ENCODE measurements at places on chromosomes 5 and 9. TPM values are rescaled to one million over a fixed set of nuclear protein-coding genes. Genes with fewer than 3 reads are reported as not detected.
A peak's percentile ranks its signal among the peaks of the same experiment; 100 is the strongest.

GRCh38 chr9:120914953-120915352 lies 11.6 kb downstream of the TRAF1 start:
- H3K27ac ChIP-seq: no peak overlapping the region
- H3K4me3 ChIP-seq: no peak overlapping the region
- peaks cover 6% of the 10 kb centered on the region for H3K36me3 ChIP-seq
- DNase-seq: no peak
- H3K27me3 ChIP-seq: no peaks in the 10 kb centered on the region

GRCh38 chr9:37540634-37541033 lies 35.5 kb downstream of the FBXO10 start:
- no peak for DNase-seq
- H3K4me1 ChIP-seq: no peaks in the 10 kb centered on the region
- H3K36me3 ChIP-seq: peaks cover 39% of the 10 kb centered on the region
- no peaks in the 10 kb centered on the region for H3K27me3 ChIP-seq

DNA sequence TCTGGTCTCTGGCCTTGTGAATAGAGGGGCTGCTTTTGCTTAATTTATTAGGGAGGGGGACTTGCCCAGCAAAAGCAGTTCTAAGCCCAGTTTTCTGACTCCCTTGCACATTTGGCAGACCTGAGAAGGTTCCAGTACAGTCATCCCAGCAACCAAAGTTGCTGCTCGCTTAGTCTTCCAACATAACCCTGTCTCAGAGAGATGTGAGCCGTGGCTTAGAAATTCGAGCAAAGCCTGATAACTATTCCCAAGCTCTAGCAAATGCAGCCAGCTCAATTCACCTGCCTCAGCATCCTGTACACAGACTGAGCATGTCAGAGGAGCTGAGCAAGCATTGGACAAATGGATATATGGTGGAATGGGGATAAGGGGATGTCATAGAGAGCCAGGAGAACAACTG lies 401.9 kb downstream of the SPOCK1 start:
- H3K4me3 ChIP-seq: no peak overlapping the region
- H3K27ac ChIP-seq: no peak overlapping the region
- H3K36me3 ChIP-seq: no peaks in the 10 kb centered on the region
- DNase-seq: no peak

- DNase-seq: no peak
- H3K4me1 ChIP-seq: no peaks in the 10 kb centered on the region
- H3K27me3 ChIP-seq: no peaks in the 10 kb centered on the region
- H3K4me3 ChIP-seq: no peak overlapping the region
- H3K36me3 ChIP-seq: no peaks in the 10 kb centered on the region
Observed at GRCh38 chr5:169746147-169746694, 109.1 kb downstream of the DOCK2 start.

DNA sequence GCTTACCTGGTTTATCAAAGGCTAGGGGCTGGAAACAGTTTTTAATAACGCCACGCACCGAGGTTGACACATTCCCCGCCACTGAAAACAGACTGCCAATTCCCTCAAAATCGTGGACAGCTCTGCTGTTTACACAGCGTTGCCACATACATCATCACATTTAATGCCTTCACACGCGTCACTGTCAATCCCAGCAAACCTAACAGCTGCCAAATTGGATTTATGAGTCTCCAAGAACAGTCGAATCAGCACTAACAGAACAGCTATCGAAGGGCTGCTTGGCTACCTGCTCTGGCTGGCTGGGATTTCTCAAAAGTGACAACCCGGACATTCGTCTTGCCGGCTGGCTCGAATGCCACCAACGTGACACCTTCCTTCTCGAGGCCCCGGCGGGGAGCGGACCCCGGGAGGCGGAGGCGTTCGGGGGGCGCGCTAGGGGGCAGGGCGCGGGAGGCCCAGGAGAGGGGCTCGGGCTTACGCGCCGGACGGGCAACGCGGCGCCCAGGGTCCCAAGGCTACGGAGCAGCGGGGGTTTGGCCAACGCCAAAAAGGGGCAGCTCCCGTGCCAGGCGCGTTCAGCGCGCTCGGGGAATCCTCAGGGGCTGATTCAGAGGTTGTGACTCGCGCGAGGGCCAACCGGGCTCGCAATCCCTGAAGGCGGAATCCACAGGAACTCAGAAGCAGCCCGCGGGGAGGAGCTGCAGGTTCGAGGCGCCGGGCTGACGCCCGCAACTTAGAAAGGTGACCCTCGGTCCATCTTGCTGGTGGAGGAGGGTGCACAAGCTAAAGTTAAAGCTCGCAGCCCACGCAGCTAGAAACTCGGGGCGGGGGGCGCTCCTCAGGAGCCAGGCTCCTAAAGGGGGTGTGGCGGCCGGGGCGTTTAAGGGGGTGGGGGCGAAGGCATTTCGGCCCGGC lies 1.2 kb downstream of the CDC14B start:
- H3K4me1 ChIP-seq: peaks cover 3% of the 10 kb centered on the region
- peak; percentile 34 for DNase-seq
- peaks cover 3% of the 10 kb centered on the region for H3K27me3 ChIP-seq

- no peak overlapping the region for H3K27ac ChIP-seq
- peaks cover 5% of the 10 kb centered on the region for H3K36me3 ChIP-seq
- H3K4me3 ChIP-seq: peak overlapping the region; percentile 71
- H3K4me1 ChIP-seq: no peaks in the 10 kb centered on the region
Observed at GRCh38 chr5:8457187-8458037, 588.5 kb downstream of the MTRR start.

GRCh38 chr9:31824860-31825259 lies 559.6 kb upstream of the ACO1 start:
- H3K4me1 ChIP-seq: no peaks in the 10 kb centered on the region
- H3K27me3 ChIP-seq: no peaks in the 10 kb centered on the region
- no peak overlapping the region for H3K27ac ChIP-seq
- no peak overlapping the region for H3K4me3 ChIP-seq
- DNase-seq: no peak

DNA sequence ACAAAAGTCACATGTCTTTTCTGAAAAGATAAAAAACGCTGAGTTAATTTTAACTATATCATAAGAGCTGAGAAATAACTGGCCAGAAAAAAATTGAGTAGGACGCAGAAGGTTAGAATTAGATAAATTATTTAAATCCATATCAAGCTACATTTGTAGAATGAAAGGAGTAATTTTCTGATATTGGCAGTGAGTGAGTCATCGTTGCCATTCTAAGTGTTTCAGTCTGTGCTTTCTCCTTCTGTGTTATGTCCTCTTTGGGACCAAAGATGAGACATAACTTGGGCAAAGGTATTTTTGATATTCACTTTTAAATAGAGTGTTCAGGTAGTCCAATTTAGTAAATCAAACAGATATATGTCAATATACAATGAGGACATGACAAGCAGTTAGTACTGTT lies 34.4 kb upstream of the KCNN2 start:
- H3K27ac ChIP-seq: no peak overlapping the region
- no peaks in the 10 kb centered on the region for H3K36me3 ChIP-seq
- DNase-seq: no peak
- no peaks in the 10 kb centered on the region for H3K27me3 ChIP-seq

GRCh38 chr9:38346811-38347210 lies 45.7 kb upstream of the ALDH1B1 start:
- H3K4me3 ChIP-seq: no peak overlapping the region
- DNase-seq: peak; percentile 31
- no peaks in the 10 kb centered on the region for H3K36me3 ChIP-seq
- no peaks in the 10 kb centered on the region for H3K4me1 ChIP-seq
- no peaks in the 10 kb centered on the region for H3K27me3 ChIP-seq

DNA sequence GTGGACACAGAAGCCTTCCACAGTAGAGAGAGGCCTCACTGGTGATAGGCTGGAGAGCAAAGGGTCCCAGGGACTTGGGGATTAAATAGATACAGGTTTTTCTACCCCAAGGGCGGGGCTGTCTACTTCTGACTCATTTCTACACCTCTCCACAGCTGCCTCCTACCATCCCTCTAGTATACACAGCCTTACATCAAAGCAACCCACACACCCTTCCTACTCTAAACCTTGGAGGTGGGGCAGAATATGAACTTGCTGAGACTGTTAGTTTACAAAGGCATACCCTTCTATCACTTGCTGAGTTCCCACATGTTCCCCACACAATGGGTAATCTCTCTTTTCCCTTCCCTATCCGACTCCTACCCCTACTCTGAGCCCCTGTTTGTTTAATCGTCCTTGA lies 19.9 kb upstream of the PCA3 start:
- H3K4me1 ChIP-seq: no peaks in the 10 kb centered on the region
- no peak overlapping the region for H3K4me3 ChIP-seq
- DNase-seq: no peak
- no peaks in the 10 kb centered on the region for H3K36me3 ChIP-seq
- H3K27ac ChIP-seq: no peak overlapping the region

DNA sequence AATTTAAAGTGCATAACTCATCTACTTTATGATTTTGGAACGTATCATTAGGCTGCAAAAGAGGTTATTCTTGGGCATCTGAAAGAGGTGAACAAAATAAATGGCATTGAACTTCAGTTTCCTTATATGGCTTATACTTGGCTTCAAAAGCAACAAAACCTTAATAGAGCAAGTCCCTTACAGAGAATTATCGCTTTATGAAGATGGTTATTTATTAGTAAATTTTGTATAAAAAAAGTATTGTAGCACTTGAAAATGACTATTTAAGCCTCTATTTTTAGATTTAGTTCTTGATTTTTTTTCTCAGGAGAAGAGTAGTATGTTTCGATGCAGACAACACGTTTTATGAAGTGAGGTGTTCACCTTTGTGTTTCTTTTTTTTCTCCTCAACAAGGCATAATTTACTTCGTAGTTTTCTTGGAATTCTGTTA lies 2.0 kb downstream of the ERBIN start:
- H3K4me1 ChIP-seq: peaks cover 2% of the 10 kb centered on the region
- H3K27me3 ChIP-seq: peaks cover under 1% of the 10 kb centered on the region
- peak overlapping the region; percentile 92 for H3K4me3 ChIP-seq
- no peak overlapping the region for H3K27ac ChIP-seq
- peaks cover 6% of the 10 kb centered on the region for H3K36me3 ChIP-seq
- no peak for DNase-seq

DNA sequence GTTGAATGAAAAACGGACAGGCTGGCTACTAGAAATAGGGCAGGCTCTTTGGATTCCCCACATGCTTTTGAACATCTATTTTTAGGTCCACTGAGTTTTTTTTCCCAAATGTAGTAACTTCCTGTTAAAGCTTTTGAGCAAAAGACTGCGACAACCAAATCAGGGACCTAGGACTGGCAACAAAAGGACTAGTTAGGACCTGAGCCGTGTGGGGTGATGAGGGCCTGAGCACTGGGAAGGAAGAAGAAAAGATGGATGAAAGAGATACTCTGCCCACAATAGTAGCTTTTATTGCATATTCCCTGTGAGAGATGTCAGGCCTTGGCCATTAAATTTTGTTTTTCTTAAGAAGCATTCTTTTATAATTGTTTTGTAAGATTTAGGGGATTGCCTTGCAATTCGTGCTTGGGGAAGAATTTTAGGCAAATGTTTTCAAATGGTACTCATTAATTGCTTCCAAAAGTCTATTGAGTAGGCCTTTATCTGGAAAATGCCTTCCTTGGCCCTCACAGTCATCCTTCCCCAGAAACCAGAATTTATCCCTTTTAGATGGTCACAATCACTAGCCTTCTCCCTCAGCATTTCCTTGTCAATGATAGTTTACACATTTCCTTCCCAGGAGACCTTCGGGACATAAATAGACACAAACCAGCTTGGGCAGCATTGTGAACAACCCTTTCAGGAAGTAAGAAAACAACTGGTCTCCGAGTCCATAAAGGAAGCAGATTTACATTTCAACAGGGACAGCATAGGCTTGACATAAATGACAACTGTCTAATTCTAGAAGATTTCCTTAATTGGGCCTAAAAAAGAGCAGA lies 166.5 kb downstream of the RMI1 start:
- H3K4me3 ChIP-seq: no peak overlapping the region
- no peak for DNase-seq
- peaks cover 11% of the 10 kb centered on the region for H3K27me3 ChIP-seq
- no peak overlapping the region for H3K27ac ChIP-seq

DNA sequence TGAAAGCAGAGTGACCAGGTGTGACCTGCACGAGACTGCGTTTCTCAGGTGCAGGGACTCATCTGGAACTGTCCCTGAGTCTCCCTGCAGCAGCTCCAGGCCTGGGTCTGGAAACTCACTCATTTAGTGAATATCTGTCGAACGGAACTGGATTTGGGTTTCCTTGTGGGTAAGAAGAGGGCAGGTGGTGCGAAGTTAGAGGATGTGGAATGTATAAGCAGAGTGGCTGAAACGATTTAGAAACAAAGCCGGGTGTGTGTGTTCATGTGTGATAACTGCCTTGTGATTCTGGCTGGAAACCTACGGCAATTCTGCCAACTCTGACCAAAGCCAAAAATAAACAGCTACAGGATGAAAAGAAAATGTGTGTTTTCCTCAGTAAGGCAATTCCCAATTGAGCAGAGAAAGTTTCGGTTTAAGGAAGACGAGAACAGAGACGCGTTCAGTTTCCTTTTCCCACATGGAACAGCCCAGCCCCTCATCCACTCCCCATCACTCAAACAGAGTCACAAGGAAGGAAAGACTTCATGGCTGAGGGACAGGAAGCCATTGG lies 130.3 kb downstream of the NSG2 start:
- DNase-seq: peak; percentile 9
- H3K27me3 ChIP-seq: no peaks in the 10 kb centered on the region
- H3K4me1 ChIP-seq: no peaks in the 10 kb centered on the region
- H3K4me3 ChIP-seq: no peak overlapping the region

- H3K27ac ChIP-seq: no peak overlapping the region
- no peak for DNase-seq
- no peak overlapping the region for H3K4me3 ChIP-seq
- no peaks in the 10 kb centered on the region for H3K36me3 ChIP-seq
Observed at GRCh38 chr5:158368686-158369085, 509.7 kb upstream of the CLINT1 start.

- H3K27me3 ChIP-seq: no peaks in the 10 kb centered on the region
- no peak overlapping the region for H3K27ac ChIP-seq
- H3K36me3 ChIP-seq: no peaks in the 10 kb centered on the region
- no peak overlapping the region for H3K4me3 ChIP-seq
Observed at GRCh38 chr5:156393980-156394379, 67.0 kb downstream of the SGCD start.

DNA sequence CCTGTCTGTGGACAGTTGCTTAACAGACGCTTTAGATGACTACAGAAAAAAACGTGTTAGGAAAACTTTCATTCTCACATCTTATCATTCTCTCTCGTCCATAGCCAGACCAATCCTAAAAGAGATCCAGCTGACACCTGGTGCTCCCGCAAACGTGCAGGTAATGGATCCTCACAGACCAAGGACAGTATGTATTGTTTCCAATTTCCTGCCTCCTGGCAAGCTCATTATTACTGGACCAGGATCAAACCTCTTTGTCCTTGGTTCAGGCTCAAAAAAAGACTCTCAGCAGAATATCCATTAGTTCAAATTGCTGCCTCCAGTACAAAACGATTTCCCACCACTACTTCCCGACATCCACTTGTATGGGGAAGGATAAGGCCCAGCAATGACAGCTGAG lies 62.4 kb downstream of the SERINC5 start:
- no peaks in the 10 kb centered on the region for H3K27me3 ChIP-seq
- H3K4me3 ChIP-seq: no peak overlapping the region
- peaks cover 5% of the 10 kb centered on the region for H3K36me3 ChIP-seq
- peaks cover 29% of the 10 kb centered on the region for H3K4me1 ChIP-seq

The FOXD4 gene
- 0.22 TPM for total RNA-seq

The FAM221B gene
- total RNA-seq: not detected

The TMC1 gene
- total RNA-seq: 2.5 TPM

The VCAN gene
- total RNA-seq: 278 TPM

The NOXA1 gene
- 1.8 TPM for total RNA-seq

All from H9 (cell line).